GOT3 (cell line): ENCODE measurements at places on chromosomes 7 and 10.

DNA sequence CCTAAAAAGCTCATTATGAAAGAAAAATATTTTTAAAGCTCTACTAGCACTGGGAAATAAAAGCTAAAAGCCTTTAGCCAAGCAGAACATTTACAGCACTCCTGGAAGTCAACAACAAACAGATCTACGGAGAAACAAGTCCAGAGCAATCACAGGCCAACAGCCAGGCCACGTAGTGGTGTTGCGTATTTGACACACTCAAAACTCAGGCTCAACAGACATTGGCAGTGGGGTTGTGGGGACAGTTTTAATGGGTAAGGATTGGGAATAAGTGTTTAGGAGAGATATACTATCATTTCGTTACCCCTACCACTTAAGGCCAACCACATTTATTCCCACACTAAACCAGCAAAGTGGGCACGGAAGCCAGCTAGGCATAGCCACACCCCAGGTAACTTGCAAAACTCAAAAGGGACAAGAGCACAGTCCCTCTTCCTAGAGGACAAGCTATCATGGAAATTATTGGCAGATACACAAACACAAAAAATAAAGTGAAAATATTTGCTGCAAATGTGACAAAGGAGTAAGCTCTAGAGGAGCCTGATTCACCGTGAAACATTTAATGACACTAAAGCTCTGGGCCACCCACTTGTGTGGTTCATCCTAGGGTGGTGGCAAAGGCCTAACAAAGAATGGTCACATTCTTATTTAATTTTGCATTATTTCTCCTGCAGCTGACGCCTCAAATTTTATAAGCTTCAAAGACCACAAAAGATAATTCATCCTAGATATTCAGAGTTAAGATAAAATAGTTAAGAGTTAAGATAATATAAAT lies 498.2 kb downstream of the TNS3 start:
- no peak for DNase-seq

GRCh38 chr7:145978769-145979168 lies 137.8 kb upstream of the CNTNAP2 start:
- DNase-seq, result no peak

DNA sequence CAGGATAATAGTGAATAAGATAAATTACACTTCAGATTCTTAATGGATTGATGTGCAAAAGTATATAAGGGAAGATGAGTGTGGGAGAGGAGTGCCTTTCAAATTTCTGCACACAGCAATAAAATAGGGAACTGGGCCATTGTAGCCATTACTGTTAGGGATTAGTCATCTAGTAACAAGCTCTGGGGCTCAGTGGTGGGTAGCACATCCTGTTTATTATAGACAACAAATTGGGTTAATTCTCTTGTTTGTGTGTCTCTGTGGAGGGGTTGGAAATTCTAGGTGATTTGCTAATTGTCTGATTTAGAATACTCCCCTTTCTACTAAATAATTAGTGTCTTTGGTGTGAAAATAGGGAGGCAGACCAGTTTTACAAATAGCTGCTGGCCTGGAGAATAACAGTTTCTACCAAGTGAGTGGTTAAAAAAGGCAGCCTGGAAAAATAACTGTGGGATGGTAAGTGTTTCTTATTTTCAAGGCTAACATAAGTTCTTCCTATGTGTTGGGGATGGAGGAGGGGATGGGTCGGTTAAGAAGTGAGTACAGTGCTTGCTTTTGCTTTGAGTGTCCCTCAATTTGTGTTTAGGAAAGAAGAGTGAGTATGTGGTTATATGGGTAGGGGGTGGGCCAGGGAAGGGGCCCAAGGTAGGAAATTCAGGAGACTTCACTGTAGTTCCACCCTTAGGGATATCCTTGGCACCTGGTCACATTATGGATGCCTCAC lies 43.3 kb upstream of the TMEM248 start:
- DNase-seq, result no peak

- DNase-seq, result no peak
Measured at GRCh38 chr10:543131-543530, 146.3 kb downstream of the DIP2C start.

GRCh38 chr10:79347894-79348639 lies 798 bp downstream of the PPIF start:
- DNase-seq, result peak; percentile 20

DNA sequence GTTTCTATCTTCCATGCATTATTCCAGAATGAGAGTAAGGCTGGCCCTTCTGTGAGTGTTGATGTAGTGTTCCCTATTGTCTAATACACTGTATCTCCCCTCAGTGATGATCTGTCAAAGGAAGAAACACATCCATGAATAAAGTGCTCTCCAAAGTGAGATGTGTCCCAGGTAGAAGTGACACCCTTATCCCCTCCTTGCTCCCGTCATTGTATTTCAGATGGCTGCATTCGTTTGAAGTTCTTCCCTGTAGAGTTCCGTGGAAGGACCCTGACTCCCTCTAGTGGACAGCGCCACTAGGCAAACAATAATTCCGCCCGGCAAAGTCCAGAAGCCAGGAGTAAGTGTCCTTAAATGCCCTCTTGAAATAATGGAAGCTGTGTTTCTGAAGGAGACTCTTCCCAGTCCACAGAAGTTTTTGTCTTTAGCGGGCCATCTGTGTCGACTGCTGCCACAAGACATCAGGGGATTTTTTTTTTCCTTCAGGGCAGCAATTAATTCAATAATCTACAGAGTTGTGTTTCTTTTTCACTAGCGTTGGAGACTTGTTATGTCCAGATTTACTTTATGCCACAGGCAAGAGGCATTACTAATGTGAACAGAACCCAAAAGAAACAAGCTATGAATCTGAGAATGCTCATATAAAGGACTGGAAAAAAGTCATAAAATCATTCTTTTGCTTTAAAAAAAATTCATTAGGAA lies 64.6 kb downstream of the THNSL1 start:
- DNase-seq, result peak; percentile 41
